ENCODE measurements at places on chromosomes 4 and X. TPM values are rescaled to one million over a fixed set of nuclear protein-coding genes. Genes with fewer than 3 reads are reported as not detected.

The STBD1 gene
- 5.4 TPM for total RNA-seq

DNA sequence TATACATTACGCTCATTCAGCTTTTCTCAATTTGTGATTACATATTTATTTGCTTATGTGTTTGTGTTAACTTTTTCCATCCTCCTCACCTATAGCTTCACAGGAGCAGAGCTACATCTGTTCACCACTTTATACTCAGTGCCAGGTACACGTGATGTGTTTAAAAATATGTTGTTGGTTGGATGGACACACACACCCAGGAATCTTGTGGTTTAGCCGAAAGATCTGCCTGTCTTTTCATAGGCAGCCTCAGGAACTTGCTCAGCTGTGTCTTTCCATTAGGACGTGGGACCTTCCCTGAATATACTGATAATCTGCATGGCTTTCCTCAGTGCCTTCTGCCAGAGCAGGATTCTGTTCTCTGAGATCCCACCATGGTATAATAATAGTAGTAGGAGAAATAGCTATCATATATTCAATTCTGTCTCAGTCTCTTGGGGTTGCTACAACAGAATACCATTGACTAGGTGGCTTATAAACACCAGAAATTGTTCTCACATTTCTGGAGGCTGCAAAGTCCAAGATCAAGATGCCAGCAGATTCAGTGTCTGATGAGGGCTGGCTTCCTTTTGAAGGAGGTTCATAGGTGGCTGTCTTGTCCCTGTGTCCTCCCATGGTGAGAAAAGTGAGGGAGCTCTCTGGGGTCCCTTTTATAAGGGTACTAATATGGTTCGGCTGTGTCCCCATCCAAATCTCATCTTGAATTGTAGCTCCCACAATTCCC is 50.0 kb upstream of the SOD3 start:
- peaks cover 16% of the 10 kb centered on the region for H3K4me1 ChIP-seq
- DNase-seq, result no peak
- H3K4me3 ChIP-seq, result no peak overlapping the region
- H3K27ac ChIP-seq, result no peak overlapping the region
- H3K27me3 ChIP-seq, result no peaks in the 10 kb centered on the region

DNA sequence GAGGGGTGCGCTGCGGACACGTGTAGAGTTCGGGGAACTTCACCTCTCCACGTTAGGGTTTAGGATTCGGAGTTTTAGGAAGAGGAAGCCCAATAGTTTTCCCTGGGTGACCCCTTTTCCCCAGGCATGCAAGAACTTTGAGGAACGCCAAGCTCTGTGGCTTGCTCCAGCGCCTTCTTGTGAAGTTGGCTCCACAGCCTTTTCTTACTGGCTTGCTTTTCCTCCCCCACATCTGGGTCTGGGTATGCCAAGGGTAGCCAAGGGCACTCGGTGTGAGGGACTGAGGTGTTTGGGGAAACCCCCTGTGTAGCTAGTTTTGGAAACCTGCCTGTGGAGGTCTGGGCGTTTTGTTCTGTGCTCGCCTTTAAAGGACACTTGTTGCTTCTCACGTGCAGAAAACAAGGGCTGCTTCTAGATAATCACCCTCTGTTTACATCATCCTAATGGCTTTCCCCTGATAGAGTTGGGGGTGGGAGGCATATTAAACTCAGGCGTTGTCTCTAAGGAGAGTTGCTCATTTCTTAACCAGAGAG is 746 bp downstream of the EDNRA start:
- H3K27me3 ChIP-seq, result peaks cover 46% of the 10 kb centered on the region
- H3K4me3 ChIP-seq, result peak overlapping the region; percentile 78
- H3K27ac ChIP-seq, result no peak overlapping the region

GRCh38 chr4:175109933-175110332 is 191.8 kb downstream of the ADAM29 start:
- H3K27ac ChIP-seq, result no peak overlapping the region
- H3K27me3 ChIP-seq, result no peaks in the 10 kb centered on the region
- H3K4me3 ChIP-seq, result no peak overlapping the region
- DNase-seq, result no peak

Measured in neural progenitor cell (in vitro differentiated cells).